ENCODE measurements at places on chromosomes 7 and 10.

DNA sequence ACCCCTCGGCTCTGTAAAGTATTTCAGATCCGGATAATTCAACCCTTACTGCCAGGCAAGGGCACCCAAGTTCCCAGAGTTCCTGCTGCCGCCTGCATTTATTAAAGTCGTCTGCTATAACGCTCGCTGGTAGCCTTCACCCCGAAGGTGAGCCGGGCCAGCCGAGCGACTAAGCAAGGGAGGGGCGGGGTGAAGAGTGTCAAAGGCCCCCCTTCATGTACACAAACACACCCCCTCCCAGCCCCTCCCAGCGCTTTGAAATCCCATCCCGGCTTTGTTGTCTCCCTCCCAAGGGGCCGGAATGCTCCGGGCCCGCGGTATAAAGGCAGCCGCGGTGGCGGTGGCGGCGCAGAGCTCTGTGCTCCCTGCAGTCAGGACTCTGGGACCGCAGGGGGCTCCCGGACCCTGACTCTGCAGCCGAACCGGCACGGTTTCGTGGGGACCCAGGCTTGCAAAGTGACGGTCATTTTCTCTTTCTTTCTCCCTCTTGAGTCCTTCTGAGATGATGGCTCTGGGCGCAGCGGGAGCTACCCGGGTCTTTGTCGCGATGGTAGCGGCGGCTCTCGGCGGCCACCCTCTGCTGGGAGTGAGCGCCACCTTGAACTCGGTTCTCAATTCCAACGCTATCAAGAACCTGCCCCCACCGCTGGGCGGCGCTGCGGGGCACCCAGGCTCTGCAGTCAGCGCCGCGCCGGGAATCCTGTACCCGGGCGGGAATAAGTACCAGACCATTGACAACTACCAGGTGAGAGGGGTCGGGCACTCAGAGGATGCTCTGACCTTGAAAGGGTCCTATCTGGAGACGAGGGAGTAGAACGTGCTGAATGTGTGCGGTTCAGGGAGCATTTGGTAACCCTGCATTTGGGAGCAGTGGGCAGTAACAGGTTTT is at the start of gene DKK1:
DKK1 (plus strand) TSS at position 349 of the 889 bp plus-strand sequence; CDS start at position 503, 154 bp downstream.
- no peak for DNase-seq

DNA sequence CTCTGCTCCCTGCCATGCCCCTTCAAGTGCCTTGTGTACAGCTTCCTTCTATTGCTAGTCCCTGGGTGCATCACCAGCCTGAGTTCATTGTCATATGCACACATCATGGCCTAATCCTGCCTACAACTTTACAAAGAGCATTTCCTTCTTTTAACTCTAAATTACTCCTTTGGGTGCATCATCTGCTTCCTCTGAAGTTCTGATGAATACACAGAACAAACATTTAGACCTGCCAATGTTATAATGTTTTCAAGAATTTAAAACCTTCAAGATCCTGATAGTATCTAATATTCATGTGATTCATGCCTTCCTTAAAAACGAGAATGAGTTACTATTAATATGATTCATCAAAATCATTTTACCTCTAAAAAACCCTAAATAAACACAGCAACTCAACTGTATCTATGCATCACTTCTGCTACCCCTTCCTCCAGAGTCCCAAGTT is 357.1 kb downstream of the MAGI2 start:
- no peak for DNase-seq

DNA sequence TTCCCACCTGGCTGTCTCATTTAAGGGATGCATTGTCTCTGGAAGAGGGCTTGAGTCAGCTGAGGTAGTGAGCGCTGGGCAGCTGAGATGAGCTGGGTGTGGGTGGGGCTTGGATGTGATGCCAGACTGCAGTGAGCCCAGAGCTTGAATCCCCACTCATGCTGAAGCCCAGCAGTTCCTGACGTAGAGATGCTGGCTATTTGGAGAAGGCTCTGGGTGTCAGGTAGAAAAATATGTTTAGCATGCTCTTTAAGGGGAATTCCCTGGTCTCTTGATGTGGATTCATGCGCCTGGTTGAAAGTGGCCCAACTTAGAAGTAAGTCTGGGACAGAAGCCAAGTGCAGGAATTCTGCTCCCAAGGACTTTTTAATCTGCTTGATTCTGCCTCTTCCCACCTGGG is 241.5 kb upstream of the IGFBP3 start:
- DNase-seq = no peak

DNA sequence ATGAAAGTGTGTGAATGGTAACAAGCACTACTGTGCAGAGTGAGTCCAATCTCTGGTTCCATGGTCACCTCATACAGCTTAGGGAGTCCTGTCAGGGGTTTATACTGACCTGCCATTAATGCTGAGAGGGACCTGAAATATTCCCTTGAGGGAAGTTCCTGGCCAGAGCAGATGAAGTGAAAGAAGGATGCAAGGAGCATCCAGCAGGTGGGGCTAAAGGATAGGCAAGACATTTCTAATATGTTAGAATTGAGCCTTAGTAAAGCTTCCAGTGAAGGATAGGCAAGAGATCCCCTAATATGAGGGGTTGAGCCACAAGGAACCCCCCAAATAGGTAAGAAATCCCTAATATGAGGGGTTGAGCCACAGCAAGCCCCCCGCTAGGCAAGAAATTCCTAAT is 25.5 kb upstream of the FAM221A start:
- DNase-seq = no peak

GRCh38 chr7:43604251-43604650 is 21.3 kb downstream of the STK17A start:
- DNase-seq = no peak

DNA sequence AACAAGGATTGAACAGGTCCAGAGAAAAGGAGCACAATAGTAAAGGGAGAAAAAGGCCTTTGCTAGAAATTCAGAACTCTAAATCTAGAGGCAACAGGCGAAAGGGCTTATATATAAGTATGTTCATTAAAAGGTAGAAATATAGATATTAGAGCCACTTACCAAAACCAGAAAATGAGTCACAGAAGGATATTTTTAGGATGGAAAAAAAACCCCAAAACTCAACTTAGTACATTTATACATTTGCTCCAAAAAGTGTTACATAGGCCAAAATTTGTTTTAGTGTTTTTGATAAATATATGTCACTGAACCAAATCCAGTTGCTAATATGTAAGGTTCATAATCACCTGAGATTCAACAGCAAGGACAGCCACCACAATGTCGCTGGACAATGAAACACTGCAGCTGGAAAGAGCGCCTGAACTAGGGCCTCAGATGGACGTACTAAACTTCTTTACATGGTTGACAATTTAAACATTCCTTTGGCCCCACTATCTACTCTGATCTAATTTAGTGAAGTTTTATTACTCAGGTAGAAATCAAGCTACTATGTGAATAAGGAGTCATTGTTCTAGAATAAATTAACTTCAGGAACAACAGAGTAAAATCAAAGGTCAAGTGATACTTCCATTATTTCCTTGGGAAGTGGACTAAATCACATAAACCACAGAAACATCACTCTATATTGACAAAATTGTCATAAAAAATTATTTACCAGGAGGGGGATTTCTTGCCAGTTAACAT is 10.9 kb downstream of the FAM3C start:
- no peak for DNase-seq

DNA sequence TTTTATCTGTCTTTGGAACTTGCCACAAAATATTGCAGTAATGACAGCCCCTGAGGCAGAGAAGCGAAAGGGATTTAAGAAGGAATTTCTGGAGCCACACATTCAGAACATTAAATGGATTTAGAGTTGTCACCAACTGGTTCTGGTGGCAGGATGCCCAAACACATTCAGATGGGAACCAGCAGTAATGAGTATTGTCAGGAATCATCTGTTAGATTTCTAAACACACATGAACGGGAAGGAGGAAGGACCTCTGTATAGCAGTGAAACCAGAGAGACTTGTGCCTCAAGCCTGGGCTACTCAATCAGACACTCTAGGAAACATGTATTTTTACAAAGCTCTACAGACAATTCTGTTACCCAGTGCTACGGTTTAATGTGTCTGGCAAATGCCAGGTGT is 103.8 kb upstream of the CCNY start:
- peak; percentile 7 for DNase-seq

GRCh38 chr7:375901-376305 is 85.9 kb downstream of the FOXL3 start:
- no peak for DNase-seq

DNA sequence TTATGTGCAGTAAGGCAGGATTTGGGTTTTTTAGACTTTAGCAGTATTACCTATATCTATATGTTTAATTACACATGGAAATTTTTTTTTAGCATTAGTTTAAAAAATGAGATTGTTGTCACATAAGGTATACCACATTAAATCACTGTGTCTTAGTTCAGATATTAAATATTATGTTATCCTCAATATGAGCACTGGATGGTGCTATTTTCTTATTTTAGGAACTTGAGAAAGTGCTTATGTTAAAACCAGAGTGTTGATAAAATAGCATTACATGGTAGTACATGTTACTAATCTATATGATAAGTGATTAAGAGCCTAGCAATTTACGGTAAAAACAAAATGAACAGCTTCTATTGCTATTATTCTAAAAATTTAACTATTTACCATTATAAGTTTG is 28.8 kb downstream of the MIOS start:
- peak; percentile 55 for DNase-seq

GRCh38 chr10:18469125-18469524 is 182.3 kb downstream of the NSUN6 start:
- DNase-seq = no peak

GRCh38 chr10:113859261-113859660 is 4.8 kb downstream of the NHLRC2 start:
- DNase-seq = no peak

GRCh38 chr7:8149222-8149621 is 112.7 kb downstream of the ICA1 start:
- no peak for DNase-seq

Data from NCI-H1092 treated with DMSO at 0.1 percent for 48 hours (cell line).